ENCODE measurements at places on chromosomes 4 and X.
A peak's percentile ranks its signal among the peaks of the same experiment; 100 is the strongest.

GRCh38 chr4:3223956-3224748, 24.8 kb upstream of the MSANTD1 start:
- no peak for DNase-seq

- DNase-seq = no peak
These were observed 301.1 kb downstream of the ANK2 start for GRCh38 chr4:113350576-113350975.

DNA sequence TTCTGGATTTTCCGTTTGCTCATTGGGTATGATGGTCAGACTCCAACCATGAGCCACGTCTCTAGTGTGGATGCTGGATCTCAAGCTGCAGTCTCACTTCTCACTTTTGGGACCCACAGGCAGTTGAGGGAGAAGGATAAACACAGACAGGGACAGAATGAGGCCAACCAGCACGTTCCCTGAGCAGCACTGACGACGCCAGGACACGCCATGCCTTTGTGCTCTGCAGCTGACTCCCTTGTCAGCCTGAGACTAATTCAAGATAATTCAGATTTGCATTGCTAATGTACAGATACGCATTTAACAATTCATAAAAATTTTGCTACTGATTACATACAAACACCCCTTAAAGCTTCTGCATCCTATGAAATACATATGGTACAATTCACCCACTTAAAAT, 106.5 kb downstream of the FAM193A start:
- no peak for DNase-seq

DNA sequence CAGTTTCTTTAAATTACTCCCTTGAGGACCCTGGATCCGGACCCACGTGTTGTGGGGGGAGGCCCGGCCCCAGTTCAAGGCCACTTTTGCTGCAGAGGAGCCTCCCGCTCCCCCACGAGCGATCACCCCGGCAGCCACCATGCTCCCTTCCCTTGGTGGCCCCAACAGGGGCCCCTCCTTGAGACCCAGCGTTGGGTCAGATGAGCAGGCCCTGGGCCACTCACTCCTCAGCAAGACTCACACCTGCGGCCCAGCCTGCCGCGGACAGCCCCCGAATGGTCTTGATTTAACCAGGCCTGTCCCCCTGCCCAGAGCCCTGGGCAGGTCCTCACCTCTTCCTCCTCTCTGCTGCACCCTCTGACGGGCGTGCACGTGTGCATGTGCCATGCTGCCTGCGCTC, 4.3 kb downstream of the CPLX1 start:
- DNase-seq = no peak

DNA sequence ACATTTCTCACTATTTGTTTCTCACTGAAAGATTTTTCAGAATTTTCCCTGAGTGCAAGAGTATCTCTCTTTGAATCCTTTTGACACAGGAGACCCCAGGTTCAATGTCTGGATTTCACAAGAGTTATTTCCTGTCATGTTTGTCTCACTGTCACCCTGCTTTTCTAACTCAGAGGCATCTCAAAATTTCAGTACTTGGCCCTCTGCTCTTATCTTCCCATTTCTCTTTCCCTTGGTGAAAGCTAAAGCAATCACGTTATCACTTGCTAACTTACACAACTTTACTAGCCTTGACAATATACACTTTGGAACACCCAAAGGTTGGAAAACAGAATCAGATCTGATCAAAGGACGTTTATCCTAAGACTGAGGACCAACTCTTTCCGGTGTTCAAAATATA, 17.3 kb downstream of the IGSF1 start:
- no peak for DNase-seq

- no peak for DNase-seq
These were observed 515.1 kb upstream of the DIPK2B start for GRCh38 chrX:45715748-45716147.

DNA sequence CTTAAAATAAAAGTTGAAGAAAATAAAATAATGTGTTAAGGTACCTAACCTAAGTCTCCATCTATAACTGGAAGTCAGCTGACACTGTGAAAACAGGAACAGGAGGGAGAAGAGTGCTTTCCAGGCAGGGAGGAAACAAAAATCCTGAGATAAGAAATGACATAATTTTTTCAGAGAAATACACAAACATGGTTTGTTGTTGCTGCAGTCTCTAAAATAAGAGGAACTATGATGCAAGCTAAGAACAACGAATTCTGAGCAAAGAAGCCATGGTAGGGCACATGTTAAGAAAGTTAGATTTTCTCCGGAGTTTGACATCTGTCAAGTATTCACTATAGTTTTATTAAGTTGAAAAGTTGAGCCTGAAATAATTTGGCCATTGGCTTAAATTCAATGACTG, 26.9 kb downstream of the PAPSS1 start:
- DNase-seq = peak; percentile 33

DNA sequence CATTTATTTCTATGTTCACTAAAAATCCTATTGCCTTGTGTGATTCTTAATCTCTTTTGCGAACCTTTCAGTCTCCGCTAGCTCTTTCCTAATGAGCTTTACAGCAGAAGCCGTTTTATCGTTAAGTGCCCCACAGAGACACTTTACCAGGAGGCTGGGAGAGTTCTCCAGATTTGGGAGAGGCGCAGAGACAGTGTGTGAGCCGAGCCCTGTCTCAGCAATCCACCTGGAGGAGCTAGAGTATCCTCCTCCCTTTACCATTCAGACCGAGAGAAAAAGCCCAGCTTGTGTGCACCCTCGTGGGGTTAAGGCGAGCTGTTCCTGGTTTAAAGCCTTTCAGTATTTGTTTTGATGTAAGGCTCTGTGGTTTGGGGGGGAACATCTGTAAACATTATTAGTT, 54.9 kb upstream of the MTM1 start:
- DNase-seq = no peak

DNA sequence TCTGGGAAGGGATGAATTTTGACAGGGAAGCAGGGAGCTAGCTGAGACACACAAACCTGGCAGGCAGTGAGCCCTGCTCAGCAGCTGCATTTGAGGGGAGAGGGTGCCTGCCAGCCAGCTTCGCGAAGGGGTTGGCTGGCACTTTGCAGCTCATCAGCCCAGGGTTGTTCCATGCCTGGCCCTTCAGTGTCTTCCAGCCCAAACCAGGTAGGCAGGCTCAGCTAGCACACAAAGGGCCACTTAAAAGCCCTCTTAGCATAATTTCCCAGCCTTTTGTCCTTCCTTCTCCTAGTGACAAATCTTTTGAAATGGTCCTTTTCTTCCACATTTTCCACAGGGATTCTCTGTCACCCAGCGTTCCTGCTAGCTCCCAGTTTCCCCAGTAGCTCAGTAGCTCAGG, 4.3 kb upstream of the FRMPD3 start:
- DNase-seq = no peak

- DNase-seq = no peak
These were observed 5.2 kb downstream of the IRS4 start for GRCh38 chrX:108731153-108731552.

DNA sequence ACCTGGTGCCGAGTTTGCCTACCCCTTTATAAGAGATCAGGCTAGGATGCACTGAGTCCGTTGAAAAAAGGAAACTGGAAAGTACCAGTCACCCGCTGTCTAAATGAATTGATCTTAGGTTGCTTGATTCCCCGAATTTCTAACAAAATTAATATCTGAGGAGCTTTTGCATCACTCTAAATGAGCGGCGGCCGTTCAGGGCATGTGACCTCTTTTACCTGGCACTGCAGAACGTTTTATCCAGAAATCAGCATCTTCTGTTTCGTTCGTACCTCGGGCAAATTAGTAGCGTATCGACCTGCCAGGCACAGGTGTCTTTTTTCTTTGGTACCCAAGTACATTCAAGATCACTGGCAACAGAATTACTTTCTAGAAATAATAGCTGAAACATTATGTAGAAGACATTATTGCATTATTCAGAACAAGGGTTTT, 876 bp downstream of the KLHL2 start:
- no peak for DNase-seq

- no peak for DNase-seq
These were observed 447.2 kb downstream of the SLITRK2 start for GRCh38 chrX:146264763-146265375.

- no peak for DNase-seq
These were observed 49.5 kb downstream of the SUPT20HL2 start for GRCh38 chrX:24264383-24264782.
